Inflammatory macrophage (primary cell): ENCODE measurements at places on chromosomes 5 and 9.

- DNase-seq, result no peak
Measured at GRCh38 chr5:139806111-139806510, 10.5 kb downstream of the PSD2 start.

DNA sequence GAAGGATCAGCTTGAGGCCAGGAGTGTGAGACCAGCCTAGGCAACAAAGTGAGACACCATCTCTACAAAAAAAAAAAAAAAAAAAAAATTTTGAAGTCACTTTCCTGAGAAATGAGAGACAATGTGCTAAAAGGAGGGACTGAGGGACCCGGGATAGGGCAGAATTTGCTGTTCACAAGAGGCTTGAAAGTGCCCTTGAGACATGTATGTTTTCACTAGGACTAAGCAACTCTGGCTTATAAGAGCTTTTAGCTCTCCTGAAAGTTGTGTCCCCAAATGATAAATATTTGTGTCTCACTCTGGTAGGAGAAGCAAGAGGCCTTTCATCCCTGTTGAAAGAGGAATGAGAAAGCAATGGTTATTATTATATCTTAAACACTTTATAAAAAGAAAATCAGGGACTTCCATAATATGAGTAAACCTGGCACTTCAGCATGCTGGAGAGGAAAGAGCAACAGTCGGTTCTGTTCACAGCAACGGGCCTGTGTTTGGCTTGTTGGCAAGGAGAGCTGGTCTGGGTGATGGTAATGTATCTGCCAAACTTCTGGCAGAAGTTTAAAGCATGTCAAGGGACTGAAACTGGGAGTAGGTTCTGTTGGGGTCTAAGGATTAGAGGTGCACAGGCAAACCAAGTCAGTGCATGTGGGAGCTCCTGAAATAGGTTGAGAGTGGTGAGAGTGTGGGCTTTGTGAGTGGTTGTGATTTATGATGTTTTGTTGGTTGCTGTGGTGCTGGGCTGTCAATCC is 32.2 kb downstream of the ENTREP1 start:
- no peak for DNase-seq

DNA sequence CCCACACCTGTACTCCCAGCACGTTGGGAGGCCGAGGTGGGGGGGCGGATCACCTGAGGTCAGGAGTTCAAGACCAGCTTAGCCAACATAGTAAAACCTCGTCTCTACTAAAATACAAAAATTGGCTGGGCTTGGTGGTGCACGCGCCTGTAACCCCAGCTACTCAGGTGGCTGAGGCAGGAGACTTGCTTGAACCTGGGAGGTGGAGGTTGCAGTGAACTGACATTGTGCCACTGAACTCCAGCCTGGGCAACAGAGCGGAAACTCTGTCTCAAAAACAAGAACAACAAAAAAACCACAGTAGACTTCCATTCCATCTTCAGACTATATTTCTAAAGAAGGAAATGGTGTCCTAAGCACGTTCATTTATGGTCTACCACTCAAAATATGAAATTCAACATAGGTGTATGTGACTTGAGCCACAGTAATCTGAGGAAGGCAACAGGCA is 14.2 kb upstream of the SERINC5 start:
- no peak for DNase-seq

- DNase-seq, result no peak
Measured at GRCh38 chr9:101419863-101420262, 15.7 kb downstream of the ALDOB start.

DNA sequence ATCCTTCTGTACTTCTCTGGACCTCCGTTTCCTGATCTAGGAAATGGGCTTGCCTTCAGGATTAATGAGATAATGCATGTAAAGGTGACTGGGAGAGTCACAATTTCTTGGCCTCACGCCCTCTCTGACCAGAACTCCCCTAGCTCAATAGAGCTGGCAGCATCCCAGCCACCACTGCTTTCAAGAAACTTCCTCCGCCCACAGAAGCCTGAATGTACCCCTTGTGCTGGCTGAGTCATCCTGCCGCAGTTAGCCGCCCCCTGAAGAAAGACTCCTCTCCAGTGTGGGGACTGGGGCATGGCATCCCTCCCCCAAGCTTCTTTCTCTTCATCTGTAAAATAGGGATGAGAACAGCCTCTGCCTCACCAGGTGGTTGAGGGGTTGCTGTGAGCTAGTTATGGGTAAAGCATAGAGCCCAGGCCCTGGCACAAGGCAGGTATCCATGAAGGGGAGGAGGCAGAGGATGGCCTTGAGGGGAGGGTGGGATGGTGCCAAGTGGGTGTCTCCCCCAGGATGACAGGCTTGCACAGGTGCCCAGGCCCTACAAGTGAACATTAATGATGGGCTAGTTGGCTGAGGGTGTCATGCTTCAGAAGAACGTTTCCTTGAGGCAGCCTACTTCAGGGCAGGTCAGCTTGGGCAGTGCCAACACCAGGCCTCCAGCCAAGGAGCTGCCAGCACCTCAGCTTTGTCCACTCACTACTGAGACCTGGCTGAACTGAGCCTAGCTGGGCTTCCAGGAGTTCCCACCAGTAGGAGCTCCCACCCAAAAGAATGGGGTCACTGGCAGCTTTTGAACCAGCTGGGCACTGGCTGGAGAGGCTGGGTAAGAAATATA is 3.4 kb downstream of the PDLIM4 start:
- peak; percentile 93 for DNase-seq

- no peak for DNase-seq
Measured at GRCh38 chr9:94675008-94675881, 35.9 kb upstream of the FBP1 start.

GRCh38 chr5:117461403-117461802 is 886.8 kb upstream of the SEMA6A start:
- DNase-seq, result no peak

- no peak for DNase-seq
Measured at GRCh38 chr9:36433386-36433785, 33.3 kb upstream of the RNF38 start.

GRCh38 chr9:114117996-114118830 is 19.1 kb upstream of the KIF12 start:
- DNase-seq, result no peak

GRCh38 chr5:61467766-61468482 is 135.9 kb downstream of the ZSWIM6 start:
- no peak for DNase-seq

DNA sequence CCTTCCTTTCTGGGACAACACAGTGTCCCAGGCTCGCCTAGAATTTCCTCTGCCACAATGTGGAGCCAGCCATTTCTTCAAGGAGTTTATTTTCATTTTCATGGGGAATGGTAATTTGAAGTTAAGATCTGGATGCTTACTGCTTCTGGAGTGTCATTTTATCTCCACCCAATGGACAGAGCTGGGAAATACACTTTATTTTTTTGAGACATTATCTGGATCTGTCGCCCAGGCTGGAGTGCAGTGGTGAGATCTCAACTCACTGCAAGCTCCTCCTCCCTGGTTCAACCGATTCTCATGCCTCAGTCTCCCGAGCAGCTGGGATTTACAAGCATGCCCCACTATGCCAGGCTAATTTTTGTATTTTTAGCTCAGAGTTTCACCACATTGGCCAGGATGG is 12.7 kb upstream of the THG1L start:
- DNase-seq, result peak; percentile 58

DNA sequence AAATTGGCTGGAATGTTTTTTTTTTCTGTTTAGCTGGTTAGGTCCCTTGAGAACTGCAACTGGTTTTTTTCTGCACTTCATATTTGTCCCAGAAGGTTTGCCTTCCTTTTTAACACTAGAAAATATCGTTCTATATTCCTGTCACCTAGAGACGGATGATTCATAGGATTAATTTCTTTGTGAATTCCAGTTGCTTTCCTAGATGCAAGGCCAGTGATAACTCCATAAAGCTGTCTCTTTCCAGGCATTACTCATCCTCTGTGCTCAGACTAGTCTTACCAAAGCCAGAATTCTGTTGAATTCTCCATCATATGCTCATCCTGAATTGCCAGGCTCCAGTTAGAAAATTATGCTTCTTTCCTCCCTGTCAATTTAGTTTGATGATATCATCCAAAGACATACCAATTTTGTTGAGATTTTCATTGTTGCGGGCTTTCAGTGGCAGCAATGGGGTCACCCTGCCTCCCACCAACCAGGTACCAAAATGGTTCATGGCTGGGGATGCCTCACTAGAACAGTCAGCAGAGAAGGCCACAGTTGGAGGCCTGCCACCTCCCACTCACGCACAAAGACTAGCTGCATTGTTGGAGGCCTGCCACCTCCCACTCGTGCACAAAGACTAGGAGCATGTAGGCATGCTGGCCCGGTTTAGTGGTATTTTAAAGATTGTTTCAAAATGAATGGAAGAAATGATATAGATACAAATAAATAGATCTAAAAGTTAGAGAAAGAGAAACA is 8.5 kb downstream of the BAAT start:
- DNase-seq, result no peak

- DNase-seq, result no peak
Measured at GRCh38 chr5:90602681-90603080, 44.1 kb downstream of the ADGRV1 start.

DNA sequence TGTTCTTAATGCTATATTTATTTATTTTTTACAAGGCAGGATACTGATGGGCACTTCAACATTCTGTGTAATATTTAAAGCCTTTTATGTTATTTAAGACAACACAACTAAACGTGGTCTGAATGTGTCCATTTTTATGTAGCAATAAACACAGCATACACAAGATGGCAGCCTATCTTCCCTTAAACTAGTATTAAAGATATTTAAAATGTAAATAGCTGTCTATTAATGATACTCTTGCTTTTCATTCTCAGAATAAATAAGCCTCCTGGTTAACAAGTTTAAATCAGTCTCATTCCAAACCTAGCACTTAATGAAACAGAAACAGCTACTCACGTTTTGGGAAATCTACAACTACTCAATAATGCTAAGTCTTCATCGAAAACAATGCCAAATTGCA is 315.7 kb downstream of the MCTP1 start:
- DNase-seq, result peak; percentile 4

DNA sequence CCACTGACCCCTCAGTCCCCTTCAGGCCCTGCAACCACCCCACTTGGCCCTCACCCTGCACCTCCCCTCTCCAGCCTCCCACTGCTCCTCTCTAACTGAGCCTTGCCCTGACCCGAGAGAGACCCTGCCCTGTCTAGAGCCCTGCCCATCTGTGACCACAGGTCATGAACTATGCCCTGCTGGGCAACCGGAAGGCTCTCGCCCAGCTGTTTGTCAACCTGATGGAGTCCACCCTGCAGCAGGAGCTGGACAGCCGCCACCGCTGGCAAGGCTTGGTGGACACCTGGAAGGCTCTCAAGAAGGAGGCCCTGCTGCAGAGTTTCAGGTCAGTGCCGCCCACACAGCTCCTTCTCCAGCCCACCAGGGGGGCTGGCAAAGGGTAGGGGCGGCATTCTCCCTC is 9.4 kb downstream of the CCDC180 start:
- DNase-seq, result no peak

DNA sequence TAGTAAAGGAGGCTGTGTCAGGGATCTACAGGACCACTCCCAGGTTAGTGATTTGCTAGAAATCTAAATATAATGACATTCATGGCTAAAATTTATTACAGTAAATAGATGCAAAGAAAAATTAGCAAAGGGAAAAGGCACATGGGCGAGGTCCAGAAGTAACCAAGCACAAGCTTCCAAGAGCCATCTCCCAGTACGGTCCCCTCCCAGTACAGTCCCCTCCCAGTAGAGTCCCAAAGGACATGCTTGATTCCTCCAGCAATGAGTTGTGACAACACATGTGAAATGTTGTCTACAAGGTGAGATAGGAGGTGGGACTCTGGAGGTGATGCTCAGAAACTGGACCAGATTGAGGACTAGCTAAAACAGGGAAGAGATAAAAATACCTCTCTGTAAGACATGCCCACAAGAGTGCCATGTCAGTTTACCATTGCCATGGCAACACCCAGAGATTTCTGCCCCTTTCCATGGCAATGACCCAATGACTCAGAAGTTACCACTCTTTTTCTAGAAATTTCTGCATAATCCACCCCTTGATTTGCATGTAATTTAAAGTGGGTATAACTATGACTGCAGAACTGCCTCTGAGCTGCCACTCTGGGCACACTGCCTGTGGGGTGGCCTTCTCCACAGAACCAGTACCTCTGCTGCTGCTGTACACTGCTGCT is 27.9 kb upstream of the CEMIP2 start:
- DNase-seq, result no peak

DNA sequence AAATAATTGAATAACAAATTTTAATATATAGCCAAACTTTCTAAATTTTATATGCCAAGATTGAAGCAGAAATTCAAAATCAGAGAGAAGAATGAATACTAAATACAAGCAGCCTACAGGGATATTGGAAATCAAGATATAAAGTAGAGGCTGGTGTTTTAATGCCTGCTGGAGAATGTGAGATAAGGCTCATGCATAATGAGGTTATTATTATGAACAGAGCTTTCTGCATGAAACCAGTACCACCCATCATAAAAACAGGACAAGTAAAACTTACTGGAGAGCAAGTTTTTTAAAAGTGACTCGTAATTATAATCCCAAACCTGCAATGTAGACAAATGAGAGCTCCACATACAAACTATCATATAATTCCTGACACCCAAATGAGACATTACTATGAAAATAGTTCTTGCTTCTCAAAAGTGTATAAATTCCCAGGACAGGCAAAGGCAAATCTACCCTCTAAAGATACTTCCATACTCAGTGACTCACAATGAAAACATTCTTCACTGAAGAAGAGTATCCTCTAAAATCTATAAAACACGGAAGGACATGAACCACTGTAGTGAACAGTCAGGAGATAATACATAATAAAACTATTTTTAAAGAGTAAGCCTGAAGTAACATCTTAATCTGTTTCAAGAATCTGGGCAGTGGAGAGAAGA is 532.0 kb upstream of the GRAMD2B start:
- DNase-seq, result no peak

GRCh38 chr5:71011194-71011792 is 13.8 kb downstream of the NAIP start:
- no peak for DNase-seq

DNA sequence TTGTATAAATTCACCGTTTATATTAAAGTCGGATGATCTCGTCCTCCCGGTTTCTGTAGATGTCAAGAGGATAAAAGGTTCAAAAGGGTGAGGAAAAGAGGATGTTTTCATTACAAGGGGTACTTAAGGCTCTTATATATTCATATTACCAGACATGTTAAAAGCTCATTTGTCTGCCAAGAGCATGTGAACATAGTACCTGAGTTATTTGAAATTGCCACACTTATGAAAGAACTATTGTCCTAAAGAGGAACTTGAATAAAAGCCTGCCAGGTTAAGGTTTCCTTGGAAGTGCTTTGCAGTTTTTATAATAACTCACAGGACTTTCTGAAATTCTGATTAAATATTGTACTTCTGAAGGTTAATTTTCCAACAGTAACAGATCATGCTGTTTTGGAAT is 1915.1 kb downstream of the MAT2B start:
- DNase-seq, result no peak

DNA sequence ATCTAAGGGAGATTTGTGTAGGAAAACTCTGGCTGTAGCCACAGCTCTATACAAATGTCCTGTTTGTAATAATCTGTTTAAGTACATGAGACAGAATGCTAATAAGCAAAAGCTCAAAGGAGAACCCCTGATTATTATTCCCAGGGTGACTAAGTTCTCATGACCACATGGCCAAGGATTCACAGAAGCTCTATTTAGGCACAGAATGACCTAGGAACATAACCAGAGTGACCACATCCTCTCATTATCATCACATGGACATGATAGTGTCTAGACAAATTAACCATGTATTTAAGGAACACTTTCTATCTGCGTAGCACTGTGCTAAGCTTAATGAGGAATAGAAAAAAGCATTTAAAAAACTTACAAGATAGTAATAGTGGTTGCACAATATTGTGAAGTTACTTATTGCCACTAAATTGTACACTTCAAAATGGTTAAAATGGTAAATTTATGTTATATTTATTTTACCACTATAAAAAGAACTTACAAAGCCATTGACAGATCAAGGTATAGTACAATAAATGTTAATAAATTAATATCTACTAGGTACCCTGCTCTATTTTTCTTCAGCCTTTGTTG is 56.3 kb downstream of the STX17 start:
- no peak for DNase-seq
